T-helper 2 cell (primary cell): ENCODE measurements at places on chromosomes 4 and X.

- no peak for DNase-seq
Observed at GRCh38 chrX:134146493-134146892, 90.5 kb upstream of the CCDC160 start.

DNA sequence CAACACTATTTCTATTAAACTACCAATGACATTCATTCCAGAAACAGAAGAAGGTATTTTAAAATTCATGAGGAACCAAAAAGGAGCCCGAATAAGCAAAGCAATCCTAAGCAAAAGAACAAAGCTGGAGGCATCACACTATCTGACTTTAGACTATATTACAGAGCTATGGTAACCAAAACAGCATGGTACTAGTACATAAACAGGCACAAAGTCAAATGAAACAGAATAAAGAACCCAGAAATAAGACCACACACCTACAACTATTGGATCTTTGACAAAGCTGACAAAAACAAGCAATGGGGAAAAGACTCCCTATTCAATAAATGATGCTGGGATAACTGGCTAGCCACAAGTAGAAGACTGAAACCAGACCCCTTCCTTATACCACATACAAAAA is 122.3 kb downstream of the ITIH6 start:
- DNase-seq = no peak

DNA sequence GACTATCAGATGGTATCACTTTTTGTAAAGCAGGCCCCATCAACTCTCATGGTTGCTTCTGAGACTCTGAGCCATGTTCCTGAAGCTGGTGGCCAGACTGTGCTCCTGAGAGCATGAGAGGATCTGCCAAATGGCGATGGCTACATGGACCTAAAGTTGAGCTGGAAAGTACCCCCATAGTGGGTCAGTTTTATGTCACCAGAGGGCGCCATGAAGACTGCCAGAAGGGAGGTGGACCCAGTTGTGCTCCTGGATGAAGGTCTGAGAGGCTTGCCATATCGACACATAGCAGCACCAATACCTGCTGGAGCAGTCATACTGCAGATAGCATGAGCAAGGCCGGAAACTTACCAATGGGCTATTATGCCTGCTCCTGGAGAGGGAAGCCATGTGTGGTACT is 105.7 kb downstream of the SLITRK2 start:
- no peak for DNase-seq

- no peak for DNase-seq
Observed at GRCh38 chr4:185035284-185035683, 17.0 kb downstream of the HELT start.

DNA sequence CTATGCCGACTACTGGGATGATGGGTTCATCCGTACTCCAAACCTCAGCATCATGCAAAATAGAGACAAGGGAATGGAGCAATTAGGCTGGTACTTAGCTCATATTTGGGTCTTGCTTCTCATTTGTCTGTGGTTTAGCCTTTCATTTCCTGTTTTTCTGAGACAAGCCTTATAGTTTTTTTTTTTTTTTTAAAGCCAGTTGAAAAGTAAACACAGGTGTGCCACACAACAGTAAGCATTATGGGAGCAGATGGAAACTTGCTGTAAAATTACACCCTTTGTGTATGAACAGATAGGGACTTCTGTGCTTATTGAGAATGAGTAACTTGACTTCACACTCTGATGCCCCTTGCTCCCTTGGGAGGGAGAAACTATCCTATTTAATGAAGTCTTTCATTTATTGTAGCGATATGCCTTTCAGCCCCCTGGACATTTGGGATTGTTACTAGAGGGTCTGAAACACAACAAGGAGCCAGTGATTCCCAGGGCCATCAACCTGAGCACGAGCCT is 13.7 kb downstream of the RASSF6 start:
- no peak for DNase-seq

DNA sequence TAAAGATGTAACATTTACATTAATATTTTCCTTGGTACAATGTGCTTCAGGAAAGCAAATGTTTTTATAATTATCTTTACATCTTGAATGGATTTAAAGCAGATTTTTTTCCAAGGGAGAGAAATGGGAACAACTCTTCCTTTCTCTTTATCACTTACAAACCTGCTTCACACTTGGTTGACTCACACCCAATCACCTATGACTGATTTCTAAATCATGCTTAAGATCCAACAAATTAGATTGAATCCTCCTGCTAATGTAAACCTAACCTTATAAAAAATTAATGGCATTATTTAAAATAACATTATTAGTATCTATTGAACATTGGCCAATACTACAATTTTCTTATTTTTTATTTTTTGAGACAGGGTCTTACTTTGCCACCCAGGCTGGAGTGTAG is 127.1 kb downstream of the INPP4B start:
- DNase-seq = no peak

GRCh38 chrX:1593286-1594271 is 2.2 kb downstream of the AKAP17A start:
- DNase-seq = no peak

DNA sequence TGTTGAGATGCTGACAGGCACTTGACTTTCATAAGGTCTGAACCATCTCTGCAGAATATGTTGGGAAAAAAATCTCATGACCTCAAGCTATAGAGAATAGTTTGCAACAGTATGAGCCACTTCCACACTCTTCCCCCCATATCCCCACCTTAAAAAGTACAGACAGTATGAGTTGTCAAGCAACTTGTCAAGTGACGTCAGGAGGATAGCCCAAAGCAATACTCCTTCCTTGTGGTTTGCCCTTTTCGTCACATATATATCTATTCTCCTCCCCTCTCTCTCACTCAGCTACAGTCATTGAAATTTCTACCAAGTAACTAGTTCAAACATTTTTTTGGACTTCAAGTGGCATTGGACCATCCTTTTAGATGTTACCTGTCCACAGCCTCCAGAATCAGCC is 67.7 kb downstream of the MCF2 start:
- DNase-seq = no peak

GRCh38 chr4:112231779-112232713 is at the start of gene AP1AR:
TSS of gene AP1AR (plus strand) at chr4:112231787. CDS start at chr4:112232092, 305 bp downstream.
- DNase-seq = peak; percentile 67

GRCh38 chr4:112673076-112673475 is 36.1 kb downstream of the LARP7 start:
- DNase-seq = no peak

- no peak for DNase-seq
Observed at GRCh38 chrX:132861076-132861475, 97.4 kb downstream of the HS6ST2 start.

DNA sequence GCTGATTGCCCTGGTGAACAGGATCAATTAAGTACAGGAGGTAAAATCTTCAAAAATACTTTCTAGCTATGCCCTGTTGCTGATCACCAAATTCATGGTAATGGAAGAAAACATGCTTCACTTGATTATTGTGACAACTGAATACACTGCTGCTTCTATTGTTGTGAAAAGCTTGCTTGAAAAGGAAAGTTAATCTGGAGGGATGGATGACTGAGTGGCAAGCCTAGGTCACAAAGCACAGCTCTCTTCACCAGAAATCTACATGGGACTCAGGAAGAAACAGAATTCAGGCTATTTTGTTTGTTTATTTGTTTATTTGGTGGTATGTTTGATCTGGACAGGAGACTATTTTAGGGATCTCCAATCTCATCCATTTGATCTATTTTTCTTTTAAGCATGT is 182.0 kb downstream of the MGST2 start:
- no peak for DNase-seq

GRCh38 chr4:113179996-113180395 is 130.5 kb downstream of the ANK2 start:
- no peak for DNase-seq

- DNase-seq = no peak
Observed at GRCh38 chr4:708631-708933, 3.0 kb downstream of the PCGF3 start.

DNA sequence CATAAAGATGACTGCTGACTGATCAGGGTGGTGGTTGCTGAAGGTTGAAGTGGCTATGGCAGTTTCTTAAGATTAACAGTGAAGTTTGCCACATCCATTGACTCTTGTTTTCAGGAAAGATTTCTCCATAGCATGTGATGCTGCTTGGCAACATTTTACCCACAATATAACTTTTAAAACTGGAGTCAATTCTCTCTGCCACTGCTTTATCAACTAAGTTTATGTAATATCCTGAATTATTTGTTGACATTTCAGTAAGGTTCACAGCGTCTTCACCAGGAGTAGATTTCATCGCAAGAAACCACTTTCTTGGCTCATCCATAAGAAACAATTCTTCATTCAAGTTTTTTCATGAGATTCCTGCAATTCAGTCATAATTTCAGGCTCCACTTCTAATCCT is 166.5 kb upstream of the SPRY1 start:
- no peak for DNase-seq

DNA sequence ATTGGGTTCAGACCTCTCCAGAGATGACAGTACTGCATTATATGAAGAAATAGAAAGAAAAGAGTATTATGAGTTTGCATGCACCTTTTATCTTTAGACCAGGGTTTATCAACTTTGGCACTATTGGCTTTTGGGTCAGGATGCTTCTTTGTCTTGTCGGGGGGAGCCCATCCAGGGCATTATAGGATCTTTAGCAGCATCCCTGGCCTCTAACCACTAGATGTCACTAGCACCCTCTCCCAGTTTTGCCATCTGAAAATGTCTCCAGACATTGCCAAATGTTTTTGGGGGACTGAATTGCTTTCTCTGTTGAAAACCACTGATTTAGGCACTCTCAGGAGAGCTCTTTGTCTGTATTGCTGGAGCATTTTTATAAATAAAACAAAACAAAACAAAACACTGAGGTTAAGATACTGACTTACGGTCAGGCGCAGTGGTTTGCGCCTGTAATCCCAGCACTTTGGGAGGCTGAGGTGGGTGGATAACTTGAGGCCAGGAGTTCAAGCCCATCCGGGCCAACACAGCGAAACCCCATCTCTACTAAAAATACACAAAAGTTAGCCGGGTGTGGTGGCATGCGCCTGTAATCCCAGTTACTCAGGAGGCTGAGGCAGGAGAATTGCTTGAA is 23.6 kb downstream of the CA5B start:
- peak; percentile 48 for DNase-seq

DNA sequence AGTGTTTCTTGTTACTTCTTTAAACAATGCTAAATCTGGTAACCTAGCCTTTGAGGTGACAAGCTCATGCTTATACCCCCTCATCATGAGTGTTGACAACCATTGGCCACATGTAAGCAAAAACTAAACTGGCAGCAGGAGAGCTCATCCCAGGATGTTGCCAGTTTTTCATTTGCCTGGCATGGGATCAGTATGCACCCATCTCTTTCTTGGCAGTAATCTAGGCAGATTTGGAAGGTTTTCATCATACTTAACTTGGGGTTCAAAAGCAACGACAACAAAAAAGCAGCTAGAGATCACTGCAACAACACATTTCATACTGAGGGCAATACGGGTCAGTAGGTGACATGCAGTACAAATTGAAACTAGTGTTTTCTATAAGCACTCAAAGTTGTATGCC is 122.0 kb downstream of the PPA2 start:
- DNase-seq = no peak

DNA sequence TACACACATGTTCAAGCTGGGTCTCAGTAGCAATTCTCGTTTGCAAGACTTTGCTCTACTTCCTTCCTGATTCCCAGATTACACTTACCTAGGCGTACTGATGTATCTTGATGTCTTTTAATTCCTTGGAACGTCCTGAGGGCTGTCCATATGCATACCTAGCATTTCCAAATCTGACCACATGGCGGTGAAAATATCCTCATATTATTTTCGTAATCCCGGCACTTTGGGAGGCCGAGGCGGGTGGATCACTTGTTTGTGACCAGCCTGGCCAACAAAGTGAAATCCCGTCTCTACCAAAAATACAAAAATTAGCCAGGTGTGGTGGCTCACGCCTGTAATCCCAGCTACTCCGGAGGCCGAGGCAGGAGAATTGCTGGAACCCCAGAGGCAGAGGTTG is 1786.3 kb upstream of the TENM3 start:
- no peak for DNase-seq

- no peak for DNase-seq
Observed at GRCh38 chr4:62914758-62915157, 1494.5 kb downstream of the TECRL start.

GRCh38 chrX:44480591-44480990 is 62.1 kb downstream of the FUNDC1 start:
- no peak for DNase-seq
